ENCODE measurements at places on chromosomes 11 and 22.

GRCh38 chr11:72351836-72352235, 82.5 kb downstream of the CLPB start:
- no peak for DNase-seq

- DNase-seq: peak; percentile 53
Measured at GRCh38 chr11:112100462-112100861, 13.8 kb downstream of the SDHD start.

DNA sequence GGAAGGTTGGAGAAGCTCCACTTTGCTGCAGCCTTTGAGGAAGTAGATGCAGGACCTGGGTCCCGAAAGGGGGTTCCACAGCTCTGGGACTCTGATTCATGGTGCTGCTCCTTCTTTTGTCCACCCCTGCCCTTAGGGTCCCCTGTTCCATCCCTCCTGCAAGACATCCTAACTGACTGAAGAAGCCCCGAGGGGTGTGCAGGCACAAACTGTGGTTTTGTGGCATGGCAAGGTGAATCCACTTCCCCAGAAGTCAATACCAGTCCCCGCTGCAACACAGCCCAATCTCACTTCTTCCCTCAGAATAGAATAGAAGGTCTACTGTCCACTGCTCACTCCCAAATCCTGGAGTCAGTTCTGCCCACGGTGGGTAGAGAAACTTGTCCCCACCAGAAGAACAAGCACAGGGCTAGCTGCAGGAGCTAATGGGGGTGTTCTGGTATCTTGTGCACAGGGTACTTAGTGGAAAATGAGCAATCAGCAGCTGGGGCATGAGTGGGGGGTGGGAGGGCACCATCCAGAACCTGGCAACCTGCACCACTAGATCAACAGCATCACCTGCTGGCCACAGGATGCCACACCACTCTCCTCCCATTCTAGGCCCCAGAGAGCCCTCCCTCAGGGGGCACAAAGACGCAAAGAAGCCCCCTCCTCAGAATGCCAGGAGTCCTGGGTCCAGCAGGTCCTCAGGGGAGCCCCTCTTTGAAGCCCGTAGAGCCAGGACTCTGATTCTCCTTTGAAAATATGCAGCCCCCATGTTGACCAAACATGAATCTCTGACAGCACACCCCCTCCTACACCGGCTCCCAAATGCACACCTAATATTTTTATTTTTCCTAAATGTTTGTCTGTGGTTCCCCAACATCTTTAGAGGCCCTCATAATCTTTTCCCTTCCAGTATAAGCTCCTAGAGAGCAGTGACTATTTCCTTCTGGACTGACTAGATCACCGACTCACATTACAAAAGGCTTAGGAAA, 14.1 kb downstream of the SPATA19 start:
- no peak for DNase-seq

DNA sequence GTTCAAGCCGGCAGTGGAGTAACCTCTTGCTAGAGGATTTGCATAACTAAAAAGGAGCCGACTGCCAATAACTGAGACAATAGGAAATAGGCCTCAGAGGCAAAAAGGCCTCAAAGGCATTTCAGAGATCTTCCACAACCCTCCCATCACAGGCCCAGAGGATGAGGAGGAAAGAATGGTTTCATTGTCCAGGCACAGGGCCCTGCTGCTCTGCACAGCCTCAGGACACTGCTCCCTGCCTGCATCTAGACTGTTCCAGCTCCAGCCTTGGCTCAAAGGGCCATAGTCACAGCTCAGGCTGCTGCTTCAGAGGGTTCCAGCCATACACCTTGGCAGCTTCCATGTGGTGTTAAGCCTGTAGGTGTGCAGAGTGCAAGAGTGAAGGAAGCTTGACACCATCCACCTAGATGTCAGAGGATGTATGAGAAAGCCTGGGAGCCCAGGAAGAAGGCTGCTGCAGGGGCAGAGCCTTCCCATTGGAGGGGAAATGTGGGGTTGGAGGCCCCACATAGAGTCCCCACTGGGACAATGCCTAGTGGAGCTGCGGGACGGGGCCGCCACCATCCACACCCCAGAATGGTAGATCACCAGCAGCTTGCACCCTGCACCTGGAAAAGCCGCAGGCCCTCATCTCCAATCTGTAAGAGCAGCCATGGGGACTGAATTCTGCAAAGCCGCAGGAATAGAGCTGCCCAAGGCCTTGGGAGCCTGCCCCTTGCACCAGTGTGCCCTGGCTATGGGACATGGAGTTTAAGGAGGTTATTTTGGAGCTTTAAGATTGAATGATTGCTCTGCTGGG, 8.2 kb upstream of the LRP5 start:
- DNase-seq: no peak

GRCh38 chr22:17563936-17564391, 666 bp downstream of the SLC25A18 start:
- no peak for DNase-seq

- no peak for DNase-seq
Measured at GRCh38 chr11:91761406-91762025, 463.1 kb upstream of the FAT3 start.

DNA sequence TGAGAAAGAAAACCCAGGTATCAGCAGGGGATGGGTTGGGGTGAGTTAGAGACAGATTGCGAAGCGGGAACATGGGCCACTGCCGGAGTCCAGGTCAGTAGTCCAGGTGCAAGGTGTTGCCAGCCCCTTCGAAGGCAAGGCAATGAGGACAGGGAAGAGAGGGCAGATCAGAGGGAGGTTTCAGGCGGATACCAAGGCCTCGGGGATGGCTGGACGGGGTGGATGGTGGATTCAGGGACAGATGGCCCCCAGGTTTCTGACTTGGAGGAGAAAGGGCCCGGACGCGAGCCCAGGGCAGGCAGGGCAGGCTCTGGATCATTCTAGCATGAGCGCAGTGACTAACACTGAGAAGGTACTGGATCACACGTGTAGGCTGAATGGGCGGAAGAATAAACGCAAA, 25.4 kb upstream of the IGSF9B start:
- no peak for DNase-seq

DNA sequence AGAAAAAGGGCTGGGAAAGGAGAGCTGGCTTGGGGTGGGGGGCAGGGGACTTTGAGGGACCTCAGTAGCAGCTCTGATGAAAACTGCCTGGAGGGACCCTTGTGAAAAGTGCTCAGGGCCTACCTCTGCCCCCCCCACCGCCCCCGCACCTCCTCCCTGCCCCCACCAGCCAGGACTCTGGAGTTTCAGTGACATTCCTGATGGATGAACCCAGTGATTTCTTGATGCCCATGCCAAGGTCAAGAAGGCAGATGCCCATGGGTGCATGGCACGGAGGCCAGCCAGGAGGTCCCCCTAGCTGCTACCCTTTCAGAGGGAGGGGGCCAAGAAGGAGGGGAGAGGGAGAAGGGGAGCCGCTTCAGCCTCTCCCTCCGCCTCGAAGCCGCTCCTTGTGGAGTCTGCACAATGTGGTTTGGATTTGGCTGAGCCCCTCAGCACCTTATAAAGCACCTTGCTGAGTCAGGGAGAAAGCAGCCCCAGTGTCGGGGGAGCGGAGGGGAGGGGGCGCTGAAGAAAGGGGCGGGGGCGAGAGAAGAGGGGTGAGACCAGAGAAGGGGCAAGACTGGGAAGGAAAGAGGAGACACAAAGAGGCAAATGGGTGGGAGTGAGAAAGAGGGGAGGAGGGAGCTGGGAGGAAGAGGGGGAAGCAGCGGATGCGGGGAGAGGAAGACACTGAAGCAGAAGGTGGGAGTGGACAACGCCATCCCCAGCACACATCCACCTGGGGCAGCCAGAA, 2.1 kb upstream of the CLCF1 start:
- DNase-seq: no peak

DNA sequence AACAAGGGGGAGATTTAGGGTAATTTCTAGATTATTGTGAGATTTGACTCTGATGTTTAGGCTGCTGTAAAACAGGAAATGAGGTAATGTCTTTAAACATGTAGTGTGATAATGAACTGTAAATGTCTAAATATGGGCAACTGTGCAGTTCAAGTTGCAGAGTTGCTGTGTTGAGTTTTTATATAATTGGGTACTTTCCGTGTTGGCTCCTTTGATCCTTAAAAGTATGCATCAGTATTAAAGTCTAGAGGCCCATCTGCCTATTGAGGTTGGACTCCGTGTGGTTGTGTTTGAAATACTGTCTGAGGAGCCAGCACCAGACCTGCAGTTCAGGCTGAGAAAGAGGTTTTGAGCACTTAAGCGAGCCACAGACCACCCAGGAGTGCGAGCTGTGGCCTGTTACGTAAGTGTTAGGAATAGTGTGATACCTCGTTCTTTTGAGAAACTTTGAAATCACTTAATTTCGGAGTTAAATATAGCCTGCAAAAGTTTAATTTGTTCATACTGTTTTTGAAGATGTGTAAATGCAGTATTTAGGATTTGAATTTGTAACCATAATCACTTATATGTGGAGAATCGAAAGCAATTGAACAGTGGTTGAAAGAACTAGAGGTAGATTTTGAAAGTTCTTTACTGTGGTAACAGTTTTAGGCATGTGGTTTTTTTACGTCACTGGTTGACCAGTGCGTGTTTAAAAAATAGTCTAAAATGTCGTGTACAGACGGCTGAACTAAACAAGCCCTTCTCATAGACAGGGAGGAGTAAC, 9.0 kb downstream of the FAM118A start:
- no peak for DNase-seq

DNA sequence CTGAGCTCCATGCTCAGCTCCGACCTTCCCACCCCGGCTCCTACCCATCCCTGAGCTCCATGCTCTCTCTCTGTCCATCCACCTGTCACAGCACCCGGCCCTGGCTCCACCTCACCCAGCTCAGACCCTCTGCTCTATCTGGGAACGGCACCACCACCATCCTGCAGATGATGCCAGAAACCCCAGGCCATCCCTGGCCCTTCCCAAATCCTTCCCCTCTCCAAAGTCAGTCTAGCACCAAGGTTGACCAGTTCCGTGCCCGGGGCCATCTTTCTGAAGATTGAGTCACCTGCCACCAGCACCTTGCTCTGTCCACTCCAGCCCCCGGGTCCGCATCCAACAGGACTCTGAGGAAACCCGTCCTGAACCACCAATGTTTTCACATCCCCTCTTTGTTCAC, 969.6 kb downstream of the BRD1 start:
- peak; percentile 23 for DNase-seq

- DNase-seq: no peak
Measured at GRCh38 chr22:22928666-22929380, 41.2 kb downstream of the IGLL5 start.

- DNase-seq: no peak
Measured at GRCh38 chr22:44183287-44183588, 2.5 kb downstream of the PARVG start.

DNA sequence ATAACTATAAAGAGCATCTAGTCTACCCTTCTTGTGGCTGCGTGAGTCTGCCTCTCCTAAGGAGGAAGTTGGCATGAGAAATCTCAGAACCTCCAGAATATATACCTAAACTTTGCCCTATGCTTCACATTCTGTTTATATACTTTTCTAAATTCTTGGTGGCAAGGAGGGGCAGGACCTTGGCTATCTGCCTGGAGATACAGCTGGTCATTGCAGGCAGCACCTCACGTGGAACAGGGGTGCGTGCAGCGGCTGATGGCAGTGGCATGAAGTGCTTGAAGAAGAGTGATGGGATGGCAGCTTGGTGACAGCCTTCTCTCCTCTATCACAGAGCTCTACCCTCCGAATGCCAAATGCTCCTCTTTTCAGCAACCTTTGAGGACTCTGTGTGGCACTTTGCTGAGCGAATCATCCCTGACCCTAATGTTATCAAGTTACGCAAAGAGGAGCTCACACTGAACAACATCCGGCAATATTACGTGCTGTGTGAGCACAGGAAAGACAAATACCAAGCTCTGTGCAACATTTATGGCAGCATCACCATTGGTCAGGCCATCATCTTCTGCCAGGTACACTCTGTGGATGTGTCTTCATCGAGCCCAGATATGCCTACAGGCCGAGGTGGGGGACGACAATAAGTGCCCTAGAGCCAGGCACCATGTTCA, 12.5 kb downstream of the DDX25 start:
- no peak for DNase-seq

DNA sequence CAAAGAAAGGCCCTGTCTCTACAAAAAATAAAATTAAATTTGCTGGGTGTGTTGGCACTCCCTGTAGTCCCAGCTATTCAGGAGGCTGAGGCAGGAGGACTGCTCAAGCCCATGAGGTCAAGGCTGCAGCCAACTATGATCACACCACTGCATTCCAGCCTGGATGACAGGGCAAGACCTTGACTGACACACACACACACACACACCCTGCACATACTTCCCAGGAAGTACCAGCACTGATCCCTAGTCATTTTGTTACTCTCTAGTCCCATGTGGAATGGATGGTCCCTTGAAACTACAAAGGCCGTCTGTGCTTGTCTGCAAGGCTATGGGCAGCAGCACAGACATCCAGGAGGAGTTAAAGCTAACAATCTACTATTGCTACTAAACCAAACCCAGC, 59.7 kb upstream of the CYP2D6 start:
- no peak for DNase-seq

GRCh38 chr11:128397362-128397761, 190.0 kb downstream of the ETS1 start:
- DNase-seq: no peak

GRCh38 chr11:19200410-19201201, 1.2 kb downstream of the CSRP3 start:
- DNase-seq: no peak

DNA sequence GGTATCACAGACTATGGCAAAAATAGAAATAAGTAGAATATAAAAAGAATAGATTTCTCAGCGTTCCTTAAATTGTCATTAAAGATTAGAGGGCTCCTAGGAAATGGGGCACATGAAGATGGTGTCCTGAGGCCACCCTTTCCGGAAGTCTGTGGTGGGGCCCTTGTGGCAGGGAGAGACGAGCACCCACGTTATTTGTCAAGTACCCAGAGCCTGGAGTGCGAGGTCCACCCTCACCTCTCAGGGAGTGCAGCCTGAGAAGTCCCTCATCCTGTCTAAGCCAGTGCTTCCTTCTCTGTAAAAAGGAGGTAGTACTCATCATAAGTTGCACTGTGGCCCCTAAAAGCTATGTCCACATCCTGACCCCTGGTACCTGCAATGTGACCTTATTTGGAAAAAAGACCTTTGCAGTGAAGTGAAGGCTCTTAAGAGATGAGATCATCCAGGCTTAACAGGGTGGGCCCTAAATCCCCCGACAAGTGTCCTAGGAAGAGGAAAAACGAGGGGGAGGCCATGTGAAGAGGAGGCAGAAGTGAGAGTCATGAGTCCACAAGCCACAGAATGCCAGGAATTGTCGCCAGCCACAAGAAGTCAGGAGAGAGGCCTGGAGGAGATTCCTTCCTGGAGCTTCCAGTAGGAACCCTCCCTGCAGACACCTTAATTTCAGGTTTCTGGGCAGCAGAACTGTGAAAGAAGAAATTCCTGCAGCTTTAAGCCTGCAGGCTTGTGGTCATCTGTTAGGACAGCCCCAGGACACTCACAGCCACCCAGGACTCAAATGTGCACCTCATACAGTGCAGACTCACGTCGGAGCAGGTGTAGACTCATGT, 76.8 kb upstream of the CCND1 start:
- no peak for DNase-seq
